ENCODE measurements at places on chromosomes 7 and 10.
A peak's percentile ranks its signal among the peaks of the same experiment; 100 is the strongest.

DNA sequence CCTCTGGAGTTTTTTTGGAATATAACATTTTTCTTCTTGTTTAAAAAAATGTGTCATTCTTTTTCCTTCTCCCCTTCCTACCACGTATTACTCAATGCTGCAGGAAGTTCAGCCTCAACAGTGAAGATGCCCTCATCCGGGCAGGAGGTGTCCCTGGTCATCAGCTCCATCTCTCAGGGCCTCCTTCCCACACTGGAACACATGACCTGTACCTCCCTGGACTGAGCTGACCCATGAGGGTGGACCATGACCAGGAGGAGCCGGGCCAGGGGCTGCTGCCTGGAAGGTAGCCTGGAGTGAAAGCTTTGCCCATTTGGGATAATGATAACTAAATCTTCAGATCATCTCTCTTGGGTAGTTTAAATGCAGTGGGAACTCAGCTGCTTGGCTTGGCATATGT lies 316.5 kb upstream of the ZMIZ1 start:
- no peak for DNase-seq

DNA sequence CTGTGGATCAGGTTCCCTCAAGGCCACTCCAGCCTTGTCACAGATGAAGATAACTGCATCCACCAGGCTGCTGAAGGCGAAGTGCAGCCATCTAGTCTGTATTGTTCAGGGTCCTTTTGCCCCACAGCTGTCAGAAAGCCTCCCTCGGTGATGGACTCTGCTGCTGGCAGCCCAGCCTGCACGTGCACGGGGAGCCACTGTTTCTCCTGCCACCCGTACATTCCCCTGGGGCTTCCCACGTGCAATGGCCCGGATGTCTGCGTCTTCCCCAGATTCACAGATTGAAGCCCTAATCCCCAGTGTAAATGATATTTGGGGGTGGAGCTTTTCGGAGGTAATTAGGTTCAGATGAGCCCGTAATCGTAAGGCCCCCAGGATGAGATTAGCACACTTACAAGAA lies 46.6 kb upstream of the VIPR2 start:
- peak; percentile 42 for DNase-seq

- DNase-seq: no peak
Observed at GRCh38 chr10:101414034-101414433, 60.1 kb downstream of the BTRC start.

GRCh38 chr7:50690541-50691011 lies 92.1 kb downstream of the GRB10 start:
- no peak for DNase-seq

DNA sequence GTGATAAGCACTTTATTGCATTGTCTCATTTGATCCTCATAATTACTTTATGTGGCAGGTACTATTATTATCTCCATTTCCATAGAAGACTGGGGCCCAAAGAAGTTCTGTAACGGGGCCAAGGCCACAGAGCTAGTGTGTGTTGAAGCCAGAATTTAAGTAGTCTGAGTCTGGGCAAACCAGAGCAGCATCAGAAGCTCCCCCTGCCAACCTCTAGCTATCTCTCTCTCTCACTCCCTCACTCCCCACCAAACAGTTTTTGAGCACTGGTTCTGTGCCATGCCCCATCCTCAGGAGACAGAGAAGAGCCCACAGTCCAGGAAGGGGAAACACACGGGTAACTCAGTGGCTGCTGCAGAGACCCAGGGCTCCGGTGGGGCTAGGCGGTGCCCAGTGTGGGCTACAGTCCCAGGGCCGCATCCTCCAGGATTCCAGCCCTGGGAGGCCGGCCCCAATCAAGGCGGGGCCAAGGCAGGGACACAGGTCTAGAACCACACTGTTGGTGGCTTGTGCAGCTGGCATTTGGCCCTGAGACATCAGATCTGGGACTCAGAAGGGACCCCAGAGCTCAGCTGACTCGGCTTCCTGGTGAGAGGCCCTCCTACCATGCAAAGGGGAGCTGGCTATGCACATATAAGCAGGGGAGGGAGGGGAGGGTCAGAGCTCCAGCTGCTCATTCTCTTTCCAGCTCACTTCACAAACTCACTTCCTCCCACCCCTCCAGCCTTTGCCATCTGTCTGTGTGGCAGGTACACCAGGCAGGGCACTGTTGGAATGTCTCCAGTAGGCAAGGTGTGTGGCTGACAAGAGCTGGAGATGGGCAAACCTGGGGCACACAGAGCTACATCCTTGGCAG lies 34.4 kb downstream of the COL13A1 start:
- no peak for DNase-seq

- no peak for DNase-seq
Observed at GRCh38 chr10:3427950-3428354, 255.4 kb upstream of the PITRM1 start.

DNA sequence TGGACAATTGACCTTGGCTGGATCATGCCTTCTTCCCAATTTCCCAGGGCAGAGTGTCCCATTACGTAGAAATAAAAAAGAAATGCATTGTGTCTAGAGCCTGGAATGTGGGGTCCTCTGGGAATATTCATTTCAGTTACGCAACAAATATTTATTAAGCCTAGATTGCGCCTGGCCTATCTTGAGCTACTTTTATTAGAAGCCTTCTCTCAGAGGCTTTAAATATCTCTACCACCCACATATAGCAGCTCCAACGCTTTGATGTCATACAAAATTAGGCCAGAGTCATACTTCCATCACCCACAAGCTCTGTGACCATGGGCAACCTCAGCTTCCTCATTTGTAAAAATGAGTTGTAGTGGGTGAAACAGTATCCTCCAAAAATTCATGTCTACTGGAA lies 24.9 kb upstream of the CARD11 start:
- DNase-seq: no peak

DNA sequence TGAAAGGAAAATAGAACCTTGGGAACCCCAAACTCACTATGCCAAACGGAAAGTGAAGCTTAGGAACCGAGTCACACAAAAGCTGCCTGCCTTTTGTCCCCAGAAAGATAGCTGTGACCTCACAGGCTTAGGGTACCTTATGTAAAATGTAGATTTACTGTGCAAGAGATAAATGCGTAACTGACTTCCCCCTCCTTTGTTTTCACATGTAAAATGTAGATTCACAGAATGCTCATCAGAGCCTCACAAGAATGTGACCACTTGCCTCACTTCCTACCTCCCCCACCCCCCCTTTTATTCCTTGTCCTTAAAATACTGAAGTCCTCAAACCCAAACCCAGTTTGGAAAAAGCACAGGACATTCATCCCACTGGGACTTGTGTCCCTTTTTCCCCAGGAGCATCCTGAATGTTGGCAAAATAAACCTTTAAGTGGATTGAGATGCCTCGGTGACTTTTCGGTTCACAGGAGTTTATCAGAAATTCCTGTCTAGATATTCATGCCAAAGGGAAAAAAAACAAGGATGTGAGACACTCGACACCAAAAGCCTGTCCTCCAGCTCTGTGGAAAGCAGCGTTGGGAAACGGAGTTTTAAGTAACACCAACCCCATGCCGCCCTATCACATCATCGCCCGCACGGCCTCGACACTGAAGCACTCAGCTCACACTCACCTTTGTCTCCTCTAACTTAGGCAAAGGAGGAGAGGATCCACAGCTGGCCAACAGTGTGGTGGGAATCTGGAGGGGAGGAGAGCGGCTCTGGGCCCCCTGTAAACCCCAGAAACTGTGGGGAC lies 45.9 kb downstream of the SVIL start:
- no peak for DNase-seq

DNA sequence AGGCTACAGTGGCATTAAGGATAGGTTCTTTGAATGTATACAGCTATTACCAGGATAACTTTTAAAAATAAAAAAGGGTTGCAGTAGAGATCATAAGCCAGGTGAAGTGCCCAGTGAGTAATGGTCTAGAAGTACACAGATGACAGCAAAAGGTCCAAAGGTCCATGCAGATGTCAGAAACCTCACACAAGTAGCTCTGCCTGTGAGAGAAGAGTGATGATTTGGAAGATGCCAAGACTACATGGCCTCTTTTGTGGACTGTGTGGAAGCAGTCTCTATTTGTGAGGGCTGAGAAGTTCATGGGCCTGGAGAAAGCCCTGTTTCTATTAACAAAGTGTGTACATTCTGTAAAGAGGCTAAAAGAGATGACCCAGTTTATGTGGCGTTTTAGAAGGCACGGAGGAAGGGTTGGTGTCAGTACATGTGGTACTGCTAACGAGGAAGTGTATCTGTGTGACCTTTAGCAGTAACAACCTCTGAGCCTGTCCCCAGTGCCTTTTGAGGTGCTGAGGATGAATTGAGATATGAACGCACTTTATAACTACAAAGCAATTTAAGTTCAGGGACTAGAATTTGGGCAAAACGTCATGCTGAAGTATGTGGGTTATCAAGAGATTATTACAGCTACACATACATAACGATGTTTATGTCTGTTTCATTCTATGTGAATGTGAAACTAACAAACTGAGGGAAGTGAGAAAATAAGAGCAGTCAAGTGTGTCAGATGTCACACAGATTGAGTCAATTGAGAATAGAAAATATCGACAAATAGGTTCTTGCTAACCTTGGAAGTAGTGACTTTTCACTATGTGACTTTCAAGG lies 7.6 kb downstream of the CYCS start:
- no peak for DNase-seq

- DNase-seq: peak; percentile 92
Observed at GRCh38 chr7:101707587-101707986, 78.5 kb upstream of the MYL10 start.

GRCh38 chr10:24706479-24707118 lies 17.1 kb downstream of the ARHGAP21 start:
- no peak for DNase-seq

GRCh38 chr10:86692023-86692514 lies 23.8 kb downstream of the LDB3 start:
- no peak for DNase-seq

- no peak for DNase-seq
Observed at GRCh38 chr7:22581099-22581498, 81.1 kb upstream of the STEAP1B start.

- no peak for DNase-seq
Observed at GRCh38 chr10:25877296-25877695, 56.7 kb upstream of the MYO3A start.

DNA sequence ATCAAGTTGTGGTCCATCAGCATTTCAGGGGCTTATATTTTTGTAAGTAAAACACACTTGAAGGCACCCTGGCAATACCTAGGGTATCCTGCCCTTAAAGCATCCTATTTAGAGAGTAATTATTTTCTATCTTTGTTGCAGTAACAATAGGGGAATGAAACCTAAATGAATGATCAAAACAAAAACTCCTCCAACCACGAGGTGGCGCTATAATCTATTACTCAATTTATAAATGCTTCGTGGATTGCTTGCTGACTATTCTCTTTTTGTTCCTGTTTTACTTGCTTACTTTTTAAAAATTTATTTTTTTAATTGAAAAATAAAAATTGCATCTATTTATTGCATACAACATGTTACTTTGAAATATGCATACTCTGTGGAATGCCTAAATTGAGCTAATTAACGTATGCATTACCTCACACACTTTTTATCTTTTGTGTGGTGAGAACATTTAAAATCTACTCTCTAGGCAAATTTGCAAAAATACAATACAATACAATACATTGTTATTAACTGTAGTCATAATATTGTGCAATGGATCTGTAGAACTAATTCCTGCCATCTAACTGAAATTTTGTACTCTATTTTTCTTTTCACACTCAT lies 147.7 kb upstream of the BMPER start:
- peak; percentile 32 for DNase-seq

GRCh38 chr10:575402-576129 lies 113.9 kb downstream of the DIP2C start:
- no peak for DNase-seq

DNA sequence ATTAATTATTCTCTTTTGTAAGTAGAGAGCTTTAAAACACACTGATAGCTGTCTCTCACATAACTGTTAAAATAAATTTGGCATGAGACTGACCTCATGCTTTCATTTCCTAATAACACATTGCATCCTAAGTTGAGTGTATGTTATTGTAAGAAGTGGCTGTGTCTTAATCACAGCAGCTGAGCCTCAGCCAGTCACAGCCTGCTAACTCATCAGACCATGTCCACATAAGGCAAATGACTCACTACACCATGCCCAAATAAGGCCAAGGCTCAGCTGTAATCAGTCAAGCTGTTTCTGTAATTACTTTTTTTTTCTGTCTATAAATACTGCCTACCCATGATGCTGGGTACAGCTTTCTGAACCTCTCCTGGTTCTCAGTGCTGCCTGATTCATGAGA lies 860.9 kb downstream of the XPNPEP1 start:
- DNase-seq: no peak

DNA sequence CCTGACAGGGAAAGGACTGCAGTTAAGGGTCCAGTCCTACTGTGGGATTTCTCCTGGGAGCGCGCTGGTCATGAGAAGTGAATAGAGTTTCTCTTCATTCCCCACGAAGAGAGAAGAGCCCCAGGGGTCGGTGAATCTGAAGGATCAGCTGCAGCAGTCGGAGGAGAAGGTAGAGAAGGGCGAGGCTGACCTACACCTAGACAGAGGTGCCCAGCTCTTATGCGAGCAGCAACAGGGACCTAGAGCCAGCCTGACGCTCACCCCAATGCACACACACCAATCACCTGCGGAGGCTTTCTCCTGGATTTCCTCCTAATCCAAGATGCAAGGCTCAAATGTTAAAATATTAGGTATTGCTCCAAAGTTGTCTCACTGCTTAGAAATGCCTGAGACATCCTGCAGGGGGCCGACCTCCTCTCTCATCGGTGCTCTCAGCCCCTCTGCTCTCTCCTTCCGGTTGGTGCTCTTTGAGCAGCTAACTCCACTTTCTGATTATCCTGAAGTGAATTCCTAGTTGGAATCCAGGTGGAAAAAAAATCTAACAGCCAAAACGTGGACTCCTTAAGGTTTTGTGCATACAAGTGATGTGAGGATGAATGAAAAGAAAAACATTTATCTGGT lies 176.4 kb downstream of the AHR start:
- no peak for DNase-seq

GRCh38 chr10:5284311-5285057 lies 80.3 kb upstream of the UCN3 start:
- no peak for DNase-seq

DNA sequence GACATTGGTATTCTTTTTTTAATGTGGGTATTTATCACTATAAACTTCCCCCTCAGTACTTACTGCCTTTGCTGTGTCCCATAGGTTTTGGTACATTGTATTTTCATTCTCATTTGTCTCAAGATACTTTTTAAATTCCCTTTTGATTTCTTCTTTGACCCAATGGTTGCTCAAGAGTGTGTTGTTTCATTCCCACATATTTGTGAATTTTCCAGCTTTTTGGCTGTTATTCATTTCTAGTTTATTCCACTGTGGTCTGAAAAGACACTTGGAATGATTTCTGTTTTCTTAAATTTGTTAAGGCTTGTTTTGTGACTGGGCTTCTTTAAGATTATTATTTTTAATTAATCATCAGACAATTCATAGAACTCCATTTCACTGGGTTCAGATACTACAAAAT lies 105.0 kb downstream of the EPC1 start:
- DNase-seq: no peak

DNA sequence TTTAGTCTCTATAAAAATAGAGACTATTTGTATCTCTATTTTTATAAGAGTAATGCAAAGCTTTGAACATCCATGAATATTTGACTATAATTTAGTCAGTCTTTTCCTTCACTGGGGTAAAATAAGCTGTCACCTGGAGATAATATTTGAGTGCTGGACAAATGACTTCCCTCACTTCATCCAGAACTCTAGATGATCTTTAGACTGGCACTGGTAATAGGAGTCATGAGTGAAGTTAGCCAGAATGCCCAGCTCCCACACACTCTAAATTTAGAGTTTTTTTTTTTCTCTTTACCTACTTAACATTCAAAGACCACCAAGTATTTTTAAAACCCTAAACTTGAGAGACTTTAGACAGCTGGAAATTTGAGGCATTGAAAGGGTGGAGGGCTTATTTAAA lies 100.7 kb downstream of the LSMEM1 start:
- DNase-seq: no peak

GRCh38 chr10:123007558-123008354 lies 839 bp downstream of the IKZF5 start:
- peak; percentile 55 for DNase-seq

GRCh38 chr7:151240942-151241754 lies 7.3 kb downstream of the SMARCD3 start:
- no peak for DNase-seq
